ENCODE measurements at places on chromosomes 3 and 15. TPM values are rescaled to one million over a fixed set of nuclear protein-coding genes. Genes with fewer than 3 reads are reported as not detected.

Gene POPDC2
- total RNA-seq, result 1.1 TPM

Gene CTXND1
- not detected for total RNA-seq

Gene FRMD4B
- total RNA-seq, result 0.72 TPM

Gene ACAN
- 12.7 TPM for total RNA-seq

Gene SH2D7
- total RNA-seq, result not detected

Gene CYP8B1
- total RNA-seq, result not detected

Gene ERC2
- 0.36 TPM for total RNA-seq

Gene ATP8B4
- 1.1 TPM for total RNA-seq

Gene SNRPA1
- 9.8 TPM for total RNA-seq

Gene SPPL2A
- 81.3 TPM for total RNA-seq

GRCh38 chr3:89234620-89235019 is 127.2 kb downstream of the EPHA3 start:
- no peak for DNase-seq

DNA sequence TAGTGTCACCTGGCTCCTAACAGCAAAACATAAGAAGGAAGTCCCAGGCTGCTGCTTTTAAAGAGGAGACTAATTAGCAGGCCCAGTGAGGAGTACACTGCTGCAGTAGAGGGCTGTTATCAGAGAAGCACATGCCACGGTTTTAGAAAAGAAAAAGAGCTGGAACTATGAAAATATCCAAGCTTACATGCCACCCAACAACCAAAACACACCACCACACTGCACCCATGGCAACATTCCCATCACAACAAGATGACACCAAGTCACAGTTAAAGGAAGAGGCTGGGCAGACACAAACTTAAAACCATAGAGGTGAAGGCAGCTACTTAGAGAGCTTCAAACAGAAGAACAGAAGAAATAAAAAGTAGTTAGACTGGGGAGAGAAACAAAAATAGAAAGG is 37.0 kb downstream of the NPTN start:
- DNase-seq, result no peak

GRCh38 chr3:197295871-197296270 is 2.5 kb downstream of the DLG1 start:
- no peak for DNase-seq

DNA sequence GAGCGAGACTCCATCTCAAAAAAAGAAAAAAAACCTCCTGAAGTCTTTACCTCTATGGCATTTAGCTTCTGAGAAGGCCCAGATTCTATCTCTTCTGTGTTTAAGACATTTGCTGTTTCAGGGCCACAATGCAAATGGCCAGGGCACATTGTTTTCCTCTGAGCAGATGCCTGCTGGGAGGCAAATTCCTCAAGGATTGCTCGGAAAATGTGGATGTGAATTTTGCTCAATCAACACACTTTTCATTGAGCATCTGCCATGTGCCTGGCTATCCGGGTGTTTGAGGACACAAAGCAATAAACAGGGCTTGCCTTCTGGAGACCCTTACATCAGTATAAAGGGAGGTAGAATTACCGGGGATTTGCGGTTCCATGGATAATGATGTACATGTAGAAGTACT is 20.0 kb downstream of the TRIM71 start:
- DNase-seq, result no peak

DNA sequence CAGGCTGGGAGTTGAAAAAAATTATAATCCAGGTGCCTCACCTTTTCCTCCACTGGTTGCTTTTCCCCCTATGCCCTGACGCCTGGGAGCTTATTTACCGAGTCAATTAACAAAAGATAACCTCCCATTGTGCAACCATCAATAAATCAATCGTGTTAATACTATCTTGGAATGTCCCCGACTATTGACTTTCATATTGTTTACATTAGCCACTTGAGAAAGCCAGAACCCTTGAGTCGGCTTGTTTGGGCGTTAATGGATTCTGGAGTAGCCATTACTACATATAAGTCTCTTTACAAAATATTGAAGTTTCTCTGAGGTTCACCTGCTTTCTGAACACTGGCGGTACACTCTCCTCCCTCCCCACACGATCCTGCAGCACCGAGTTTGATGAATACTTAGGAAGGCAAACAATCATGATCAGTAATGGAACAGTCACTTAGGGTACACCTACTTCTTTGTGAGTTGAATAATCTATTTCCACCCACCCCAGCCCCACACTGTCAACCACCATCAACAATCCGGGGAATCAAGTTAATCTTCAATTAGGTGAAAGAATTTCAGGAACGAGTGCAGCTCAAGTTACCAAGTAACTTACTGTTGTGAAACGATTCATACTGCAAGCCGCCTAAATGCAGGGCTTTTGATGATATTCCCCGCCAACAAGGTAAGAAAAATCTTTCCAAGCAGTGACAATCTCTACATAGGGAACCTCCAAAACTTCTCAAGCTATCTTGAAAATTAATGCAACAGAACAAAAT is 159.3 kb upstream of the NR2F2 start:
- DNase-seq, result no peak

- no peak for DNase-seq
Measured at GRCh38 chr15:37789881-37790280, 144.6 kb upstream of the TMCO5A start.

GRCh38 chr15:50247819-50248655 is 17.5 kb downstream of the HDC start:
- no peak for DNase-seq

GRCh38 chr3:191235331-191236314 is 36.6 kb downstream of the OSTN start:
- DNase-seq, result peak; percentile 38

DNA sequence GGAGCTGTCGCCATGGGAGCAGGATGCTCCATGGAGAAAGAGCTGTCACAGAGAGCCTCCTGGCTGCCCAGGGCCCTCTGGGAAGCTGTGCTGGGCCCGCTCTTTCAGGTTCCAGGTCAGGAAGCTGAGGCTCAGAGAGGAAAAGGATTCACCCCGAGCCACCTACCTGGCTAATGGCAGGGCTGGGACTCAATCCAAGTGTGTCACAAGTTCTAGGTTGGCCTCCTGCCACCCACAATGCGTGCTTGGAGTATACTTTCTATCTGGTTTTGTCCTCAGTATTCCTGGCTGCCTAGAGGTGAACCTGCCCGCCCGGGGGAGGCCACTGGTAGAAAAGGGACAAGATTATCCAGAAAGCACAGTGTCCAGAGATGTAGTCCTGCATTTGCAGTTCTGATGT is 23.6 kb downstream of the FAH start:
- DNase-seq, result no peak

GRCh38 chr3:67031986-67032385 is 33.9 kb downstream of the KBTBD8 start:
- DNase-seq, result no peak

DNA sequence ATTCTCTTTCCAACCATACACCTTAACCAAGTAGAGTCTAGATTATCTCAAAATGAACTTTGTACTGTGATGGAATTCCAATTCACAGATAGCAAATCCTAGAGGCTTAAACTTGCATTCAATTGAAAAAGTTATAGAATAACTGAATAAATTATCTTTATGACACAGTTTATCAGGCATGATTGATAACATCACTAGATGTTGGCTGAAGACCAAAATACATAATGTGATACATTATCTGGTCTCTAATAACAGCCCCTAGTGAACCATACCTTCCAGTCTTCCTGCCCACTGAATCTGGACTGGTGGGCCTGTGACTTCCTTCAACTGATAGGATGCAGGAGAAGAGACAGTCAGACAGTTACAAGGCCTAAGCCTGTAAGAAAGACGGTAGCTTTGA is 165.2 kb upstream of the CMC1 start:
- DNase-seq, result no peak

GRCh38 chr3:106033654-106034053 is 164.8 kb upstream of the CBLB start:
- DNase-seq, result no peak

DNA sequence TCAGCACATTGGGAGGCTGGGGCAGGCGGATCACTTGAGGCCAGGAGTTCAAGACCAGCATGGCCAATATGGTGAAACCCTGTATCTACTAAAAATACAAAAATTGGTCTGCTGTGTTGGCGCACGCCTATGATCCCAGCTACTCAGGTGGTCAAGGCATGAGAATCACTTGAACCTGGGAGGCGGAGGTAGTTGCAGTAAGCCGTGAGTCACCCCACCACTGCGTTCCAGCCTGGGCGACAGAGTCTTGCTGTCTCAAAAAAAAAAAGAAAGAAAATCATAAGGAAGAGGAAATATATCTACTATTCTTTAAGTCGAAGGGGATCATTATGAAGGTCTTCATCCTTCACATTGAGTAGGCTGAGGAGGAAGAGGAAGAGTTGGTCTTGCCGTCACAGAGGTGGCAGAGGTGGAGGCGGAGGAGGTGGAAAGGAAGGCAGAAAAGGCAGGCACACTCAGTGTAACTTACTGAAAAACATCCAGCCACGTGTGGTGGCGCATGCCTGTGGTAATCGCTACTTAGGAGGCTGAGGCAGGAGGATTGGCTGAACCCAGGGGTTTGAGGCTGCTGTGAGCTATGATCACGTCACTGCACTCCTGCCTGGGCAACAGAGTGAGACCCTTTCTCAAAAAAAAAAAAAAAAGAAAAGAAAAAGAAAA is 14.2 kb downstream of the CSK start:
- DNase-seq, result no peak

DNA sequence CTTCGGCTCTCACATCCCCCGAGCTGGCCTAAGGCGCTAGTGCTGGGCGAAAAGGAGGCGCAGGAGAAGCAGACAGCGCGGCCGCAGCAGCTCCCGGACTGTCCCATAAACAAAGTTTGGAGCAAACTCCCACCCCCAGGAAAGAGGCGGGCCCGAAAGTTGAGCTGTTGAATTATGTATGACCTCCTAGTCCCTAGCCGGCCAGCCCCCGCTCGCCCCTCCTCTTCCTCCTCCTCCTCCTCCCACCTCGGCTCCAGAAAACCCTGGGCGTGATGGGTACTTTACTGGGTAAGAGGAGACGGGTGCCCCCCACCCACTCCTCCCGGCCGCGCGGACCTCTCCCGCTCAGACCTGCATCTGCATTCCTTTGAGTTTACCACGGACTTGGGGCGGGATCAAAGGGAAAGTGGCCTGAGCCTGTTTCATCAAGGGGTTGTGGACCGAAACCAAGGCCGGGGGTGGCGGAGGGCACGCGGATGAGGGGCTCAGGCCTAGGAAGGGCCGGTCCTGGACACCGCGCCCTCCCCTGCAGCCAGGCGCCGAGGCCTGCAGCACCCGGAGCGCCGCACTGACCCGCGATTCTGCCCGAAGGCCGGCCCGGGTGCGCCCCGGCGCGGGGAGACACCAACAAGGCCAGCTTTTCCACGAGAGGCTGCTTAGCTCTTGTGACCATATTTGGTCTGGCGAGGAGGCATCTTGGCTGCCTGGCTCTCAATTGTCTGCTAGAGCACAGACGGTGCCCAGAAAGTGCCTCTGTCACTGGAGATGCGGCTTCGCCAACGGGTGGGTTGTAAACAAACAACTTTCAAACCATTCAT is at the start of gene WWTR1:
WWTR1 (minus strand) TSS at position 100 of the 818 bp plus-strand sequence. CDS start 719 bp downstream, outside the sequence.
- DNase-seq, result peak; percentile 94

DNA sequence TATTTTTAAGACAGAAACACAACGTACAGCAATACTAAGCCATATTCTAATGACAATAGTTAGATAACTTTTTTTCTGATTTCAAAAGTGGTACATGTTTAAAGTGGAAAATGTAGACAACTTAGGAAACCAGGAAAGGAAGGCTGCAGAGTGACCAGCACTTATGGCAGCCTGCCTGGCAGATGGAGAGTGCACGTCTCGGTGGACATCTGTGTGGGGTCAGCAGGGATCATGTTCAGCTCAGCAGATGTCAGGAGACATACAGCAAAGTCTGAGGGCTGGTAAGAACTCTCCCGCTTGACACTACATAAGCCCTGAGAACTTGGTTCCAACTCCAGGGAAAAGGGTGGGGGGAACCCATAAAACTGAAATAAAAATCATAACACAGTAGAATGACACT is 128.6 kb upstream of the ADPGK start:
- no peak for DNase-seq

DNA sequence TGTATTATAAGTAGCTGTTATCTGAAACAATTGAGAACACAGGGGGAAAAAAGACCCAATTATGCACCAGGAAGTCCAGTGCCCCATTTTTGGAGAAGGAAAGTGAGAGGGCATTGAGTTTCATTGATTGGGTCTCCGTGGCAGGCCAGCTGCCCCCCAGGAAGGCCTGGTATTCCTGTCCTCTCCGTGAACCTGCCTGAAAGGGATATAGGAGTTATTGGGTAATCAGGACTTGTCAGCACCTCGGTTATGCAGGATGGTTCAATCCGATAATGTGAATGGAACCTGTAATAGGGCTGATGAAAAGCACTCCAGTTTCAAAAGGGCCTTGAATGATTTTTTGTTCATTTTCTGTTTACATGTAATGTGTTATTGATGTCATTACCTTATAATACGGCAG is 122.0 kb upstream of the RARB start:
- peak; percentile 51 for DNase-seq

GRCh38 chr3:179872842-179873241 is 163.9 kb downstream of the PEX5L start:
- DNase-seq, result no peak

DNA sequence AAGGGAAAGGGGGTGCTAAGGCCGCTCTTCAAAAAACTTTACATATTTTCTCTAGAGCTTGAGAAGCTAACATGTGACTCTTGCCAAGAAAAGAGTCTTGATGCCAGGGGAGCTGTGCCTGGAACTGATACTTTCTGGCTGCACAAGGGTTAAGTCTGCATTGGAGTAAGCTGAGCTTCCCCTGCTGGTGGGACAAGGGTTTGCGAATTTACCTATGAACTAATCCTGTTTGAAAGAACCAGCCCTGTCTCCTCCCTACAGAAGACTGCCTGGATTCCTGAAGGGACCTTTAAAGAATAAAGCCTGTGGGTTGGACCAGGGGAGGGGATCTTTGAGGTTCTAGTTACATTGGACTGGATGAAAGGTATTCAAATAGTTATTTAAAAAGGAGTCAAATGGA is 58.3 kb upstream of the EPHA3 start:
- DNase-seq, result no peak

- DNase-seq, result no peak
Measured at GRCh38 chr15:71224024-71224423, 108.8 kb downstream of the THSD4 start.

All from osteoblast (primary cell).